Activated CD4-positive, alpha-beta T cell treated with anti-CD3 and anti-CD28 coated beads for 36 hours (primary cell): ENCODE measurements at places on chromosomes 5 and 9. TPM values are rescaled to one million over a fixed set of nuclear protein-coding genes. Genes with fewer than 3 reads are reported as not detected.

Gene PLAC8L1
- total RNA-seq = not detected

Gene CAPSL
- total RNA-seq = 1.7 TPM

GRCh38 chr5:155147222-155147621 is 133.7 kb downstream of the KIF4B start:
- DNase-seq = no peak

DNA sequence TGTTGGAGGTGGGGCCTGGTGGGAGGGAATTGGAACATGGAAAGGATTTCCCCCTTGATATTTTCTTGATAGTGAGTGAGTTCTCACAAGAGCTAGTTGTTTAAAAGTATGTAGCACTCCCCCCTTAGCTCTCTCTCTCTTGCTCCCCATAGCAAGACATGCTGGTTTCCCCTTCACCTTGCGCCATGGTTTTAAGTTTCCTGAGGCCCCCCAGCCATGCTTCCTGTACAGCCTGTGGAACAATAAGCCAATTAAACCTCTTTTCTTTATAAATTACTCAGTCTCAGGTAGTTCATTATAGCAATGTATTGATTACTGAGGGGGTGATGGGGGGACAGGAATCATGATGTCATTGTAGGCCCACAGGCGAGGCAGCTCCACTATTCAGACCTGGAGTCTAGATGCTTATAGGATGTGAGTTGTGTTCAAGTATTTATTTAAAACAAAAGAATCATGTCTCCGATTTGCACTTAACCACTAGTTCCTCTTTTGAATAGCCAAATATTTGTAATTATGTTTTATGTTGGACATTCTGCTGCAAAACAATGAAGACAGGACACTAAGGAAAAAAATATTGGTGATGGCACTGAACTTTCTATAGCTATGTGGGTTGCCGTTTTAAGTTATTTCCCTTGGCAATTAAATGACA is 156.6 kb downstream of the TMEM38B start:
- DNase-seq = no peak

DNA sequence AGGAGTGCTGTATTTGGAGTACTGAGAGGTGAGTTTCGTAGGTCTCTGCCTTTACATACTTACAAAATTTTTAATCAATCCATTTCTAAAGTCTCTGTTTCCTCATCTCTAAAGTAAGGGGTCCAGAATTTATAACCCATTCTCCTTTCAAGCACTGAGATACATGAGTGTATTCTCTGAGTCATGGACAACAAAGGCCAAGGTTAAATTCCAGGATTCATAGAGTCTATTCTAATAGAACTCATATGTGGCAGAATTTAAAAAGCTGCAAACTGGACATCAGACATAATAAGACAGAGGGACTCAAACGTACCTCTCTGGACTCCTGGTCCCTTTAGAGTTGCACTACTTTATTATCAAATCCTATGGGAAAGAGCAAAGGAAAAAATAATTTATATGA is 112.5 kb upstream of the SLIT3 start:
- no peak for DNase-seq

DNA sequence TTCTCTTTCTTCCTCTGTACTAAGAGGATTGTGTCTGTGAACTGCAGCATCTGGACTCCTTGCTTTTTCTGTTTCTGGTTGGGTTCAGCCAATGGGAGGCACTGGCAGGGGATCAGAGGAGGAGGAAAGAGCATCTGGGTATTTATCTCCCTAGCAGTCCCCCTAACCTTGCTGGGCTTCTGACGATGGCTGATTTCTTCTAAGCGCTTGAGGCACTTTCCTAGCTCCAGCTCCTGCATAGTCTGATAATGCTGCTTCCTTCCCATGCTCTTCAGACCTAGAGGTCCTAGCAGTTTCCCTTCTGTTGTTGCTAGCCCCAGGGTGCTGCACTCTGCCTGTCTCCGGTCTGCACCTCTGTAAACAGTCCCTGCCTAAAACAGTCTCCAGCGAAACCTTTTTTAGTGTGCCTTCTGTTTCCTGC is 225.1 kb downstream of the PDZD2 start:
- DNase-seq = no peak

GRCh38 chr5:150399524-150400211 is 13.0 kb downstream of the CD74 start:
- no peak for DNase-seq
